ENCODE measurements at places on chromosomes 5 and 9.

DNA sequence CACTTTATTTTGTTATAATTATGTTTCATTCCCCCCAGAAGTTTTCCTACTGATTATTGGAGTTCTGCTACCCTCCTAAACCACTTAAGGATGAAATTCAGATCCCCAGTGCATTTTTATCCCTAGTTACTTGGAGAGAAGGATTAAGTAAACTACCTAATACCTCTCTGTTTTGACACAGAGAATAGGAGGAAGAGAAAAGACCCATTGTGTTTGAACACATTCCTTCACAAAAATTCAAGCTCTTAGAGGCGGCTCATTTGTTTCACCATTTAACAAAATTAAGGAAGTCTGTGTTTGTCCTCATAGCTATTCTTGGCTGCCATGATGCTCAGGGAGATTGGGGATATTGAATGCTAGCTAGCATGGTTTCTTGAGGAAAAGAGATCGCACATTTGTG is 492.6 kb downstream of the EBF1 start:
- no peak for DNase-seq

DNA sequence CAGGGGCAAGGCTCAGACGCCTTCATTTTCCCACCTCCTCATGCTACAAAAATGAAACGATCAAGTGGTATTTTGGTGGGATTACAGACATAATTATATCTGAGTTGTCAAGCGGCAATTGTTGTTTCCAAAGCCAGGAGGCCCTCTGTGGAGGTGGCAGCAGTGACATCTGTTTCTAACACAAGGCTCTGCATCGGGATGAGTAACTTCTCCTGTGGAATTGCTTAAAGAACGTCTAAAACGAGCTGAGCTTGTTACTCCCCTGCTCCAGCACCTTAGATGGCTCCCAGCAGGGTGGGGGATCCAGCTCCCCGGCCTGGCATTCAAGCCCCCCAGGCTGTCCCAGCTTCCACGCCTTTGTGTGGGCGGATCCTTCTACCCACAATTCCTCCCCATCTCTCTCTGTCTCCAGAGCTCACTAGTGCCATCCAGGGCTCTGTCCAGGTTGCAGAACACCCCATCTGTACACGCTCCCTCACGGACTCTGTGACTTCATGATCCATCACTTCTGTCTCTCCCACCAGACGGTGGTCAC is 36.8 kb downstream of the DAB2IP start:
- DNase-seq: no peak

DNA sequence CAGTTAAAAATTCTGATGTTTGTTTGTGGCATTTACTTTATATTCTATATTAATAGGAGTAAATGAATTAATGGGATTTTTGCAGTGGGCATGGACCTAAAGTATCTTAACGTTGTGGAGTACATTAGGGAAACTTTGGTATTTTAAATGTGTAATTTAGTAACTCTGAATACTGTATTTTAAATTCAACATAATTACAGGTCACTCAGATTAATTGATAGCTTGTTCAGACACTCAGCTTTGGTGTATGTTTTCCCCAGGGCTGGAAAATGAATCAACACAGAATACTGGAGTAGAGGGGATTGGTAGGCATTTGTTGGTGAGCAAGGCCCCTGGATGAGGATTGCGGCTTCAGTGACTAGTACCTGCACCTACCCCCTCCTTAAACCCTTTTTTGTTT is 117.5 kb downstream of the TRIO start:
- DNase-seq: no peak

GRCh38 chr9:5460157-5460556 is 9.8 kb downstream of the CD274 start:
- no peak for DNase-seq

- DNase-seq: no peak
Observed at GRCh38 chr9:13719981-13720676, 440.6 kb upstream of the MPDZ start.

Data from stimulated activated effector memory CD8-positive, alpha-beta T cell treated with anti-CD3 and anti-CD28 coated beads, Interleukin-12 subunit alpha, Interleukin-12 subunit beta, amount 100 ng/mL, for 72 hours (primary cell).